ENCODE measurements at places on chromosomes 12 and 14. TPM values are rescaled to one million over a fixed set of nuclear protein-coding genes. Genes with fewer than 3 reads are reported as not detected.

- DNase-seq = no peak
These were observed 73.9 kb downstream of the PPP1R36 start for GRCh38 chr14:64623554-64624165.

DNA sequence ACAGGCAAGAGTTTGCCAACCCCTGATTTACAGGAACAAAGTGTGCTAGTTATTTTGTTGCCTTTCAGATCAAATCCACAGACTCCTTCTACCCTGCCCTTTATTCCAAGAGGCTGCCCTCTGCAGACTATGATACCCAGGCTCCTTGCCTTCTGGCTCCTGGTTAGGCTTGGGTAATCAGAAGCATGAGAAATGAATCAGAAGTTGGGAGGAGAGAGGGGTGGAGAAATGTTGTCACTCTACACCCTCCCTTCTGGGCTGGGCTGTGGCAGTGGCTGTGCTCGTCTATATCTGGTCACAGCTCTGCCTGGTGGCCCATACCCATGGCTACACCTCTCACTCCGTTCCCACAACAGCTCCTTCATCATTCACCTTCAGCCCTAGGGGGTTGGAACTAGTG lies 204.6 kb upstream of the PLXNC1 start:
- DNase-seq = no peak

- no peak for DNase-seq
These were observed 785 bp upstream of the FAM181A start for GRCh38 chr14:93926245-93926872.

DNA sequence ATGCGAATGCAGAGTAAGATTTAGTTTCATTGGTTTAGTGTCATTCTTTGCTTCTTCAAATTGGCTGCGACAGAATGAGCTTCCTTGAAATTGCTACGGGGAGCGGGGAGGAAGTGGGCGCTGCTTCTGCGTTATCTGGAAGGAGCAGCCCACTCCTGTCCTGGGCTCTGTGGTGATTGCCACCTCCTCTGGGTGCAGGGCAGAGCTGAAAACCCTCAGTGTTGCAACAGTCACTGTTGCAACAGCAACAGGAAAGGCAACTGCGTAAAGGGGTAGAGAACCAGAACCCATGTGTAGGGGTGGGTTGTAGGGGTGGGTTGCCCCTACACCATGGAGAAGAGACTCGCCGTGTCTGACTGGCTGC lies 57.7 kb downstream of the MAX start:
- DNase-seq = peak; percentile 7

GRCh38 chr12:19761463-19761862 lies 322.2 kb downstream of the AEBP2 start:
- DNase-seq = no peak

GRCh38 chr12:128549601-128550218 lies 274.0 kb downstream of the SLC15A4 start:
- no peak for DNase-seq

The ZCRB1 gene
- total RNA-seq = 31.4 TPM

The VAMP1 gene
- 84.8 TPM for total RNA-seq

DNA sequence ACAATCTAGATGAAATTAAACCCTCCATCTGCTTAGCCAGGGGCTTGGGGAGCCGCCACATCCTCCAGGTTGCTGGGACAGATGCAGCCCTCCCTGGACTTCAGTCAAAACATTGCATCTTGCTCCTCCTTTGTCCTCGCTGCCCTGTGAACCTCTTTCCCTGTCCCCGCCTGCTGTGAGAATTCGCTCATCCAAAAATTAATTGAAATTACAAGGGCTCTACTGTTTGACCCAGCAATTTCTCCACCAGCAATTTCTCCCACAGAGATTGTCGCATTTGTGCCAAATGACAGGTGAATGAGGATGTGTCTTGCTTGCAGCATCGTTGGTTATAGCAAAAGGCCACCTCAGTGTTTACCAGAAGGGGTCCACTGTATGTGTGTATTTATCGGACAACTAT lies 5.0 kb upstream of the POP5 start:
- DNase-seq = no peak

DNA sequence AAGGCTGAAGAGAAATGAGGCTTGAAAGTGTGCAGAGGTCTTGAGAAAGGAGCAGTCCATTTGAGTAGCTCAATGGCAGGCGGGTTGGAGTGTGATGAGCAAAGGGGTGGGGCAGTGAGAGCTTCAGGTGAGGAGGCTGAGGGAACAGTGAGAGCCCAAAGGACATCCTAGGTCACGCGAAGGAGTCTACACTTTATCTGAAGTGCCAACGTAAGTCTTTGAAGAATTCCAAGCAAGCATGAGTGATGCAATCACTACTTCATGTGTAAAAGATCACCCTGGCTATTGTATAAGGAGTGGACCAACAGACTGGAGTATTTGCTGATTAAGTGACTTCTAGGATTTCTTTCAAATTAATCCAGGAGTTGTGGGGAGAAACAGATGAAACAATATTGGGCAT lies 159.9 kb upstream of the HIF1A start:
- DNase-seq = no peak

The DTX1 gene
- total RNA-seq = 14.2 TPM

GRCh38 chr14:81471062-81471461 lies 62.6 kb downstream of the SEL1L start:
- no peak for DNase-seq

DNA sequence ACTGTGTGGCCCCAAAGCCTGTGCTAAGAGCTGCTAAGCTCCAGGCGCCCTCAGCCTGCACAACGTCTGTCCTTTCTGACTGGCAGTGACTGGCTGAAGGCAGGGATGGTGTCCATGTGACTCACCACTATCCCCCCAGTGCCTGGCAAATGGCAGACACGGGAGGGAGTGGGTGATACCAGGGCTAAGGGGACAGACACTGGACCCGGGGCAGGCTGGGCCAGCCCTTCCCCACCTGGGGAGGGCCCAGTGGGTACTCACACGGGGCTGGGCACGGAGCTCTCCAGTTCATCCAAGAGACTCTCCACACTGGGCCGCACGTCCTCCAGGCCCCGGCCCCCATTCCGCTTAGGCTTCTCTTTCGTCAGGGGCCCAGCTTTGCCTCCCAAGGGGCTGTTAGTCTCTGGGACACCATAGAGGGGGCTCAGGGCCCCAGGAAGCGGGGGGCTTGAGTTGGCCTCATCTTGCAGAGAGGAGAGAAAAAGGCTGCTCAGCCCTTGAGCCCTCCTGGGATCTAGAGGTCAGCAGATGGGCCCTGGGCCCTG lies 21.4 kb upstream of the RPLP0 start:
- no peak for DNase-seq

DNA sequence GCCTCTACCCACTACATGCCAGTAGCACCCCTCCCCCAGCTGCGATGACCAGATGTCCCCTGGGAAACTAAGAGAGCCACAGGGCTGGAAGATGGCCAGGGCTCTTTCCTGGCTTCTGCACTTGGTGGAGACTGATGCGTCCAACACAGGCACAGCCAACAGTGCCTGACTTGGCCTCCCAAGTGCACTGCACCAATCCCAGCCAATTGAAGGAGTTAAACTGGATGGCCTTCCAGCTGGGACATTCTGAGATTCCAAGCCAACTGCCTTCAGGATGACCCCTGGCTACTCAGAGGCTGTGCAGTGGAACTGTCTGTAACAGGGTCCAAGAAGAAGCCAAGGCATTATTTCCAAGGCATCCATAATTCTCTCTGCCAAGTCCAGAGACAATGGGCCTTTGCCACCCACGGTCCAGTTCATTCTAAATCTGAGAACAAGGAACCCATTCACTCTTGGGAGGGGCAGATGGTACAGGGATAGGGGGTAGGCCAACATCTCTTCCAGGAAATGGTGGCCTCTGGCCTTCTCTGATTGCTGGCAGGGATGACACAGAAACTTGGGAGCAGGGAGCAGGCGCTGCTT lies 35.2 kb downstream of the PRIMA1 start:
- DNase-seq = no peak

The SLCO1A2 gene
- total RNA-seq = not detected

GRCh38 chr12:8911606-8912268 lies 2.6 kb upstream of the PHC1 start:
- DNase-seq = no peak

- DNase-seq = no peak
These were observed 22.4 kb downstream of the SLC7A8 start for GRCh38 chr14:23160924-23161522.

GRCh38 chr14:89823743-89824142 lies 130.8 kb downstream of the EFCAB11 start:
- no peak for DNase-seq

DNA sequence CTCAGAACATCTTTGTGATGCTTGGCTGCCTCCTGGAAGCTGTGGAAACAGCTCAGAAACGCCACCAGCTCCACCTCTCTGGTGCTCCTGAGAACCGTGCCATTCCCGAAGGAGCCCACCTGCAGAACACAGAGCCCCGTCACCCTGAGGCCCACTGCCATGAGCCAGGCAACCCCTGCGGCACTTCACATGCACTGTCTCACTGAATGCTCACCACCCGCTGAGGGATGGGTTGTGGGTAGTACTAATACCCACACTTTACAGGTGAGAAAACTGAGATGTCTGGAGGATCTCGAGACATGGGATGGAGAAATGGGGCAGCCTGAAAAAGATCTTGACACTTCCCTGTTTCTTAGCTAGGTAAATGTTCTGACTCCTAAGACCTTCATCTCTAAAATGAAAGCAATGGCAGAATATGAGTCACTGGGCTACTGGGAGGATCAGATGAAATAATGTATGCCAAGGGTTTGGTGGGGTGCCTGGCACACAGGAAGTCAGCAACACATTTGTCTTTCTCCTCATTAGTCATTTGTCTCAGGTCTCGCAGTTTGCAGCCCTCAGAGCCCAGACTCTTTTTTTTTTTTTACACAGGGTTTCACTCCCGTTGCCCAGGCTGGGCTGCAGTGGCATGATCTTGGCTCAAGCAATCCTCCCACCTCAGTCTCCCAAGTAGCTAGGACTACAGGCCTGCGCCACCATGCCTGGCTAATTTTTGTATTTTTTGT lies 5.3 kb downstream of the OASL start:
- peak; percentile 67 for DNase-seq

DNA sequence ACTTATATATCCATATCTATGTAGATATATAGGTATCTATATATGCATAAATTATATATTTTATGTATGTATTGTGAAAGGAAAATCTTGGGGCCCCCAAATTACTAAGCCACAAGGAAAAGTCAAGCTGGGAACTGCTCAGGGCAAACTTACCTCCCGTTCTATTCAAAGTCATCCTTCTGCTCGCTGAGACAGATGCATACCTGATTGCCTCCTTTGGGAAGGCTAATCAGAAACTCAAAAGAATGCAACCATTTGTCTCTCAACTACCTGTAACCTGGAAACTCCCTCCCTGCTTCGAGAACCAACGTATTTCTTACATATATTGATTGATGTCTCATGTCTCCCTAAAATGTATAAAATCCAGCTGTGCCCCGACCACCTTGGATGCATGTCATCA lies 58.8 kb upstream of the C14orf132 start:
- no peak for DNase-seq

GRCh38 chr12:120892265-120892664 lies 11.9 kb downstream of the SPPL3 start:
- DNase-seq = no peak

DNA sequence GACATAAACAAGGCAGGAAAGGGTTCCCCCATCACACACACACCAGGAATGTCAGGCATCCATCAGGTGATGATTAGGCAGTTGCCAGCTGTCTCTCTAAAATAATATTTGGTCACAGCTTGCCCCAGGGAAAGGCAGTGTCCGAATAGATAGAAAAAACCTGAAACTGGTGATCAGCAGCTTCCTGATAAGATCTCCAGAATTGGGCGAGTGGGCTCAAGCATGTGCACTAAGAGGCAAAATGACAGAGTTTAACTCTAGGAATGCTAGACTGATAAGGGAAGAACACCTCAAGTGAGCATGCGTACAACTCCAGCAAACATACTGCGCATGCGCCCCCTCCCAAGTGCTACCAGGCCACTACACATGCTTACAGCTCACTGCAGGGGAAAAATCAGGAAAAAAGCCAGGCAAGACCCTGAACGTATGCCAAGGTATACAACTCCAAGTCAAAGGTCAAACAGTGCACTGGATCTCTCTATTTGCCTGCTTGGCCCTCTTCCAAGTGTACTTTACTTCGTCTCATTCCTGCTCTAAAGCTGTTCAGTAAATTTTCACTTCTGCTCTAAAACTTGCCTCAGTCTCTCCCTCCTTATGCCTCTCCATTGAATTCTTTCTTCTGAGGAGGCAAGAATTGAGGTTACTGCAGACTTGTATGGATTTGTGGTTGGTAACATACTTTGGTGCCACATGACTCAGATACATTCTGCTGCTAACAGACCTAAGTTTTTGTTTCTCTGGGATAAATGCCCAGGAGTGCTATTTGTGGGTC lies 73.5 kb upstream of the VASH1 start:
- DNase-seq = no peak

GRCh38 chr14:60509438-60510253 lies 700 bp downstream of the SIX6 start:
- no peak for DNase-seq

GRCh38 chr14:95486875-95487668 lies 29.4 kb downstream of the SYNE3 start:
- DNase-seq = no peak

DNA sequence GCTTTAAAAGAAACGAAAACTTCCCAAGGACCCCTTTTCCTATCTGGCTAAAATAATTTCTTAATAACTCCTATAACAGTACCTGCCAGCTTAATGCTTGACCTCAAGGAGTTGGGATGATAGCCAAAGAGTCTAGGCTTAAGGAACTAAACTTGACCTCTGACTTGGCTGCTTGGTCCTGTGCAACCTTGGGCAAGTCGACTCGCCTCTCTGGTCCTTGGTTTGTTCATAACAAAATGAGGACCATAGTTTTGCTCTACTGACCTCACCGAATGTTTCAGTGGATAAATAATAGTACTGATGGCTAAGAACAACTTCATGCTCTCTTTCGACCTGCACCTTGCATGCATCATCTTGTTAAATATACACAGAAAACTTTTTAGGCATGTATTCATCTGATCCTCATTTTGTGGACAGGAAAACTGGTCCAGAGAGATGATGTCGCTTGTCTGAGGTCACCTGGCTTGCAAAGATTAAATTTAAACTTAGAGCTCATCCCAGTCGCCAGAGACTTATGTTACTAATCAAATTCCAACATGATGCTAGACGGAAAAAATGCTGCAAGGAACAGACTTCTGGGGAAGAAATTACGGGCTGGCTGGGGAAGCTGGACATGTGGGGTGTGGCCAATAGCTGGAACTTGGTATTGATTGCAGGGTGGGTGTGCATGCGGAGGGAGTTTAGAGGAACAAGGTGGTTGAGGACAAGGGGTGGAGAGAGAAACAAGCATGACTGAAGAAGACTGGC lies 38.0 kb upstream of the WSCD2 start:
- DNase-seq = no peak

The ACOT4 gene
- total RNA-seq = 1.0 TPM

The NRL gene
- 1.9 TPM for total RNA-seq

The SPIC gene
- total RNA-seq = not detected

- no peak for DNase-seq
These were observed 1.7 kb downstream of the HECTD1 start for GRCh38 chr14:31205681-31206535.

GRCh38 chr12:112611908-112612307 lies 179.6 kb upstream of the RPH3A start:
- no peak for DNase-seq

All from CD4-positive, alpha-beta T cell (primary cell).